Activated CD4-positive, alpha-beta T cell treated with anti-CD3 and anti-CD28 coated beads, Interleukin-2, amount 50 U/mL, for 4 hours (primary cell): ENCODE measurements at places on chromosomes 12 and 14.

GRCh38 chr12:92324849-92325500, 179.3 kb upstream of the BTG1 start:
- no peak for DNase-seq

GRCh38 chr12:15856097-15856982, 25.8 kb upstream of the STRAP start:
- peak; percentile 10 for DNase-seq

- no peak for DNase-seq
These were observed 67.6 kb downstream of the ARF6 start for GRCh38 chr14:49960453-49960852.

- no peak for DNase-seq
These were observed 8.7 kb upstream of the GPR132 start for GRCh38 chr14:105073720-105074600.

DNA sequence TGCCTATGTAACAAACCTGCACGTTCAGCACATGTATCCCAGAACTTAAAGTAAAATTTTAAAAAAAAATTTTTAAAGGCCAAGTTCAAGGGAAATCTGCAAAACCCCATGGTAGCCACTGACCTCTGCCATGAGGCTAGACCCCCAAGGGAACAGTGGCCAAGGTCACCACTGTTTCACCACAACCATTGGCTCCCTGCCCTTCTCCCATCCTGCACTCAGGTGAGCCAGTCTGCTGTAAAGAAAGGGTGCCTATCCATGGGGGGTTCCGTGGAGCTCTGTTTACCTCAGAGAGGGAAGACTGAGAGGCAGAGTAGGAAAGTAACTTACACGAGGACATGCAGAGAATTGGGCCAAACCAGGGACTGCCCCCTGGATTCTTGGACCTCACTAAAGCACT, 38.6 kb downstream of the VWF start:
- DNase-seq = no peak

- DNase-seq = no peak
These were observed 86.3 kb downstream of the VWF start for GRCh38 chr12:6038160-6038559.

DNA sequence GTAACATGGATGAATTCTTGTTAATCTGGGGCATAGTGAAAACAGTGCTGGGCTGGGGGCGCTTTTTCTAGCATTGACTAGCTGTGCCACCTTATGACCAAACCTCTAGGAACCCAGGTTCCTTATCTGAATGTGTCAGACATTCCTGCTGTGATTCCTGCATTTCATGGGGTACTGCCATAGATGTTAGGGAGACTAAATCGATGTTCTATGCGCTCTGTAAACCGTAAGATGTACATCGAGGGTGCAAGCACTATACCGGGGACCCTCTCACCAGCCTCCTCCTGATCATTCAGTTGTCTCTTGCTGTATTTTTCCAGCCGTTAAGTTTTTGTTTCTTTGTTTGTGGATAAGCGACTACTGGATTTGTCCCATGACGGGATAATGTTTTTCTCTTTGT, 170.9 kb upstream of the PARP11 start:
- DNase-seq = no peak
